Osteoblast (primary cell): ENCODE measurements at places on chromosomes 4 and X. TPM values are rescaled to one million over a fixed set of nuclear protein-coding genes. Genes with fewer than 3 reads are reported as not detected.
A peak's percentile ranks its signal among the peaks of the same experiment; 100 is the strongest.

DNA sequence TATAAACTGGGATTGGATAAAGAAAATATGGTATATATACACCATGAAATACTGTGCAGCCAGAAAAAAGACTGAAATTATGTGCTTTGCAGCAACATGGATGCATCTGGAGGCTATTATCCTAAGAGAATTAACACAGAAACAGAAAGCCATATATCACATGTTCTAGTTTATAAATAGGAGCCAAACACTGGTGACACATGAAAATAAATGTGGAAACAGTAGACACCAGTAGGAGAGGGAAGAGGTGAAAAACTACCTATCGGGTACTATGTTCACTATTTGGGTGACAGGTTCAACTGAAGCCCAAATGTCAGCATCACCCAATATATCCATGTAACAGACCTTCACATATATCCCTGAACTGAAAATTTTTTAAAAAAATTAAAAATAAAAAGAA lies 725.1 kb downstream of the C4orf33 start:
- DNase-seq: no peak
- no peaks in the 10 kb centered on the region for H3K4me1 ChIP-seq
- H3K27me3 ChIP-seq: no peaks in the 10 kb centered on the region
- no peak overlapping the region for H3K4me3 ChIP-seq
- H3K36me3 ChIP-seq: no peaks in the 10 kb centered on the region

DNA sequence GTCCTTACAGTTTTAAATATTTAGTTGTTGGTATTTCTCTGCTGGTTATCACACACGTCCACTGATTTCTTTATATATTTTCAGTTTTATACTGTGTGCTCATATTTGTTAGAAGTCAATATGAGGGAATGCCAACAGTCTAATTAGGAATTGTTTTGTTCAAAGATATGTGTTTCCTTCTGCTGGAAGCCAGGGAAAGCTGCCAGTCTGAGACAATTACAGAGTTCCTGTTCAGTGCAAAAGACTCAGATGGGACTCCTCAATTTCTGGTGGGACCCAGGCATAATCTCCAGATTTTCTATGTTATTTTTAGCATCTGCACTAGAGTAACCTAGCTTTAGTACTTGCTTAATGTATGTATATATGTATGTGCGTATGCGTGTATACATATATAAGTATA lies 486.0 kb downstream of the GRID2 start:
- no peak for DNase-seq
- H3K27me3 ChIP-seq: no peaks in the 10 kb centered on the region
- no peak overlapping the region for H3K4me3 ChIP-seq
- H3K36me3 ChIP-seq: no peaks in the 10 kb centered on the region
- no peaks in the 10 kb centered on the region for H3K4me1 ChIP-seq

- DNase-seq: no peak
- H3K36me3 ChIP-seq: no peaks in the 10 kb centered on the region
- H3K27ac ChIP-seq: no peak overlapping the region
- no peaks in the 10 kb centered on the region for H3K4me1 ChIP-seq
- H3K27me3 ChIP-seq: no peaks in the 10 kb centered on the region
Observed at GRCh38 chr4:66647476-66647875, 897.8 kb downstream of the CENPC start.

GRCh38 chr4:39658756-39659155 lies 20.1 kb upstream of the SMIM14 start:
- H3K4me3 ChIP-seq: no peak overlapping the region
- no peak overlapping the region for H3K27ac ChIP-seq
- DNase-seq: no peak
- H3K27me3 ChIP-seq: no peaks in the 10 kb centered on the region
- H3K4me1 ChIP-seq: peaks cover 7% of the 10 kb centered on the region

DNA sequence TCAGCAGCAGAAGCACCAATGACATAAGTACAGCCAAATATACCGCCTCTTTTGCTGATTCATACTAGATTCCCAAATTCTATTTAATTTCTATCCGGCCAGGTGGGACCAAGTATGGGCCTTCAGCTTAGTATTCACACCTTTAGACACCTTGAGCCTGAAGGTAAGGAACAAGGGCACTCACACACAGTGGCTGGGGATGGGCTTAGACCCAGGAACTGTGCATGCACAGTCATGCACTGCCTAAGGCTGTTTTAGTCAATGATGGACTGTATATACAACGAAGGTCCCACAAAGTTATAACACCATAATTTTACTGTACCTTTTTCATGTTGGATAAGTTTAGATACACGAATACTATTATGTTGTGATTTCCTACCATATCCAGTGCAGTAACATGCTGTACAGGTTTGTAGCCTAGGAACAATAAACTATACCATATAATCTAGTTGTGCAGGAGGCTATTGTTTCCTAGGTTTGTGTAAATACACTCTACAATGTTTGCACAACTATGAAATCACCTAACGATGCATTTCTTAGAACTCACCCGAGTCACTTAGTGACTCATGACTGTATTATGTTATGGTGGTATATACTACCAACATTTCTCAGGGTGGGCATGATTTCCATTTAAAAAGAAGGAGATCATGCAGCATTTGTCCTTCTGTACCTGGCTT lies 9.7 kb upstream of the CLNK start:
- DNase-seq: no peak
- no peaks in the 10 kb centered on the region for H3K36me3 ChIP-seq
- H3K27ac ChIP-seq: no peak overlapping the region
- no peaks in the 10 kb centered on the region for H3K4me1 ChIP-seq

DNA sequence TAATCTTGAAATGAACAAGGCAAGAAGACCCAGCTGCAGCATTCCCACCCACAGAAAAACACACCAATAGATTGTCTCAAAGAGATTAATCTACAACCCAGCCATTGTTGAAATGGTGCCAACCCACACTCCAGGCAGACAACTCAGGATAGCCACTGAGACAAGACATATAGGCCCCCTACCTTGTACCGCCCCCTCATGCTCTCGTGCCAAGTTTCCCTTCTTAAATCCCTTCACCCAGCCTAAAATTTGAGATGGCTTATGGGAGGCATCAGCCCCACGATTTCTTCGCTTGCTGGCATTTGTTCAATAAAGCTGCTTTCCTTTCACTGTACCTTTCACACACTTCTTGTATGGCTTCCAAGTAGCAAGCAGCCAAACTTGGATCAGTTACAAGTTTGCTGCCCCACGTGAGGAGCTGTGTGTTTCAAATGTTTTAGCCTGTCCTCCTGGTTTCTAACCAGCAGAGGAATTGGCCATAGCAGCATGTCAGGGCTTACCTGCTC lies 1754.1 kb downstream of the C4orf33 start:
- H3K4me3 ChIP-seq: no peak overlapping the region
- no peaks in the 10 kb centered on the region for H3K4me1 ChIP-seq
- H3K27ac ChIP-seq: no peak overlapping the region
- no peaks in the 10 kb centered on the region for H3K36me3 ChIP-seq
- DNase-seq: no peak

DNA sequence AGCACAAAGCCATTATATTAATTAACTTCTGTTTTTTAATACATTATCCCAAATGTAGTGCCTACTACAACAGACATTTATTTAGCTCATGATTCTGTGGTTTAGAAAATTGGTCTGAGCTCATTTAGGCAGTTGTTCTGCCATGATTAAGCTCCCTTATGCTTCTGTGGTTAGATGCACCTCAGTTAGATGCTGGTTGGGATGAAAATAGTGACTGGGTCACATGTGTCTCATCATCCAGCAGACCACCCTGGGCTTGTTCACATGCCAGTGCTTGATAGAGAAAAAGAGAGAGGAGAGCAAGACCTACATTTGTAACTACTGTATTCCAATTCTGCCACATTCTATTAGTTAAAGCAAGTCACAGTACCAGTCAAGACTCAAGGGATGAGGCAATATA lies 376.4 kb upstream of the GNPDA2 start:
- no peak overlapping the region for H3K27ac ChIP-seq
- peak; percentile 13 for DNase-seq
- no peaks in the 10 kb centered on the region for H3K4me1 ChIP-seq
- no peaks in the 10 kb centered on the region for H3K36me3 ChIP-seq
- H3K27me3 ChIP-seq: no peaks in the 10 kb centered on the region

KCNIP4 gene
- under 0.01 TPM in 1 of 2 replicates, not detected in the other for total RNA-seq

NKX3-2 gene
- total RNA-seq: 0.72 and 1.2 TPM in 2 replicates

TSC22D3 gene
- 57.2 and 62.2 TPM in 2 replicates for total RNA-seq

GRCh38 chr4:1234309-1234695 lies 14.6 kb downstream of the CTBP1 start:
- H3K36me3 ChIP-seq: peaks cover 65% of the 10 kb centered on the region
- no peaks in the 10 kb centered on the region for H3K4me1 ChIP-seq
- no peak overlapping the region for H3K4me3 ChIP-seq
- no peaks in the 10 kb centered on the region for H3K27me3 ChIP-seq

DNA sequence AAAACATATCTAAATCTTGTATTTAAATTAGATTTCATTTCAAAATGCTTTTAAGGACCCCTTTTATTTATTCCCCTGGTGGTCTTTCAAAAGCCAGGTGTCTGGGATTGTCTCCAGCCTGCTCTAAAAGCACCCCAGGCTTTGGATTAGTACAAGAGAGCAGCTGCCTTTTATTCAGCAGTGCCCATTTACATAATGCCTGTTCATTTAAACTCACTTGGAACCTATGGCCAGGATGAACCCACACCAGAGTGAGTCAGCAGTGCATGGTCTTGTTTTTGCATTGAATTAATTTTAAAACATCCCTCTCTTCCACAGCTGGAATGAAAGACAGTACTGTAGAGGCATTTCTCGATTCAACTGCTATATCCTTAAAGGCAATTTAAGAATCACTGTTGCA lies 64.1 kb upstream of the TENM3 start:
- H3K27ac ChIP-seq: no peak overlapping the region
- H3K4me3 ChIP-seq: no peak overlapping the region
- H3K36me3 ChIP-seq: no peaks in the 10 kb centered on the region

- peaks cover 11% of the 10 kb centered on the region for H3K4me1 ChIP-seq
- H3K27ac ChIP-seq: no peak overlapping the region
- H3K4me3 ChIP-seq: peak overlapping the region; percentile 16
- no peaks in the 10 kb centered on the region for H3K36me3 ChIP-seq
- peak; percentile 94 for DNase-seq
Observed at GRCh38 chrX:72018277-72019112, 107.8 kb downstream of the NHSL2 start.

BCLAF3 gene
- total RNA-seq: 7.6 and 10.0 TPM in 2 replicates

DNA sequence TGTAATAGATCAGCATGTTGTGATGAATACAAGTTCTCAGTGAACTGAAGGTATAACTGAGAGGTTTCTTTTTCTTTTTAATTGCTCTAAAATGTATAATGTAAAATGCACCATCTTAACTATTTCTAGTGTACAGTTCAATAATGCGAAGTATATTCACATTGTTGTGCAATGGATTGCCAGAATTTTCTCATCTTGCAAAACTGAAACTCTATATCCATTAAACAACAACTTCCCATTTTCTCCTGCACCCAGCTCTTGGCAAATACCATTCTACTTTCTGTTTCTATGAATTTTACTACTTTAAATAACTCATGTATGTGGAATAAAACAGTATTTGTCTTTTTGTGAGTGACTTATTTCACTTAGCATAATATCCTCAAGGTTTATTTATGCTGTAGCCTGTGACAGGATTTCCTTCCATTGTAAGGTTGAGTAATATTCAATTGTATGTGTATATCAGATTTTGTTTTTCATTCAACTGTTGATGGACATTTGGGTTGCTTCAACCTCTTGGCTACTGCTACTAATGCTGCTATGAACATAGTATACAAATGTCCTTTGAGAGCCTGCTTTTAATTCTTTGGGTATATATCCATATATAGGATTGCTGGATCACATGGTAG lies 53.5 kb upstream of the NPFFR2 start:
- DNase-seq: no peak
- no peaks in the 10 kb centered on the region for H3K36me3 ChIP-seq

CRMP1 gene
- total RNA-seq: under 0.01 TPM in 2 replicates

- no peak overlapping the region for H3K27ac ChIP-seq
- H3K36me3 ChIP-seq: no peaks in the 10 kb centered on the region
- no peaks in the 10 kb centered on the region for H3K27me3 ChIP-seq
- peaks cover 5% of the 10 kb centered on the region for H3K4me1 ChIP-seq
- DNase-seq: no peak
Observed at GRCh38 chr4:177023951-177024350, 231.2 kb upstream of the VEGFC start.

DNA sequence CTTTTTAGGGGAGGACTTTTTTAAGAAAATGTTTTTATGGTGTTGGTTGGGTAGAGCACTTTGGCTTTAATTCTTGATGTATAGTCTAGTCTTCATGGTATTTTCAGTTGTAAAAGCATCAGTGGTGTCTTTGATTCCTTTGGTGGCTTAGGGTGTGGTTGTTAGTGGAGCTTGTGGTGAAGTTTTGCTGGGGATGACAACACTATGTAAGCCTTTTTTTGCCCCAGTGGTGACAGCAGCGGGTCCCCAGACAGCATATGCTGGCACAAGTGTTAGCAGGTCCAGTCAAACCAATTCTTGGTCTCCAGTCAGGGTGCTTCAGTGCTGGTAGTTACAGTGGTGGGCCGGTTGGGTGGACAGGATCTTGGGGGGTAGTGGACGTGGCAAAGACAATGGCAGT lies 52.0 kb downstream of the CHIC1 start:
- no peaks in the 10 kb centered on the region for H3K27me3 ChIP-seq
- H3K27ac ChIP-seq: no peak overlapping the region
- no peak overlapping the region for H3K4me3 ChIP-seq
- no peak for DNase-seq
- H3K36me3 ChIP-seq: no peaks in the 10 kb centered on the region

DNA sequence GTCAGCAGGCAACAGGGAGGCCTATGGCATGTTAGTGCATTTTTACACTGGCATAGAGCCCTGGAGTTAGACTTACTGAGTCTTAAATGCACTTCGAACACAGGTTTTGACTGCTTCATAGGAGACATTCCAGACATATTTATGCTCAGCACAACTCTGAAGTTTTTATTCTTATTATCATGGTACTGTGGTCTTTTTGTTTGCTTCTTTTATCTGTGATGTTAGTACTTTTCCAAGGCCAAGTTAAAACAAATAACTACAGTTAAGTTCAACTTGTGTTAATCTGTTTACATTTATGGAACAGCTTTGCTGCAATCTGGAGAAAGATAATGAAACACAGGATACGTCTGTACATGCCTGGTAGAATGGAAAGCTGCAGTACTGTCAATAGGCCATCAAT lies 76.5 kb downstream of the COL4A5 start:
- H3K27ac ChIP-seq: no peak overlapping the region
- no peak for DNase-seq
- no peaks in the 10 kb centered on the region for H3K4me1 ChIP-seq
- H3K4me3 ChIP-seq: no peak overlapping the region

TLR6 gene
- 5.1 and 7.4 TPM in 2 replicates for total RNA-seq

SSX2 gene
- total RNA-seq: not detected in 2 replicates

RHOXF2B gene
- total RNA-seq: not detected in 2 replicates

- peak; percentile 88 for DNase-seq
- peaks cover 12% of the 10 kb centered on the region for H3K4me1 ChIP-seq
- H3K27me3 ChIP-seq: no peaks in the 10 kb centered on the region
- peak overlapping the region; percentile 16 for H3K27ac ChIP-seq
- H3K36me3 ChIP-seq: no peaks in the 10 kb centered on the region
Observed at GRCh38 chr4:86977621-86978184, 42.9 kb downstream of the AFF1 start.

GRCh38 chrX:140710710-140711109 lies 1.2 kb downstream of the LINC00632 start:
- H3K4me3 ChIP-seq: no peak overlapping the region
- no peaks in the 10 kb centered on the region for H3K36me3 ChIP-seq
- no peak for DNase-seq
- H3K4me1 ChIP-seq: no peaks in the 10 kb centered on the region
- no peaks in the 10 kb centered on the region for H3K27me3 ChIP-seq

GRCh38 chrX:11655282-11656015 lies 10.3 kb downstream of the ARHGAP6 start:
- DNase-seq: no peak
- no peaks in the 10 kb centered on the region for H3K27me3 ChIP-seq
- H3K4me3 ChIP-seq: no peak overlapping the region
- no peaks in the 10 kb centered on the region for H3K36me3 ChIP-seq
- H3K4me1 ChIP-seq: no peaks in the 10 kb centered on the region
